ENCODE measurements at places on chromosomes 11 and 22. TPM values are rescaled to one million over a fixed set of nuclear protein-coding genes. Genes with fewer than 3 reads are reported as not detected.

SMIM35 gene
- not detected for total RNA-seq

MS4A6E gene
- total RNA-seq: not detected

UBQLNL gene
- total RNA-seq: 1.0 TPM

CDCA5 gene
- 7.1 TPM for total RNA-seq

AQP11 gene
- total RNA-seq: 6.9 TPM

TUB gene
- total RNA-seq: 12.6 TPM

APOBEC3B gene
- not detected for total RNA-seq

TEX54 gene
- total RNA-seq: not detected

OR52E8 gene
- total RNA-seq: not detected

SAA4 gene
- not detected for total RNA-seq

DNA sequence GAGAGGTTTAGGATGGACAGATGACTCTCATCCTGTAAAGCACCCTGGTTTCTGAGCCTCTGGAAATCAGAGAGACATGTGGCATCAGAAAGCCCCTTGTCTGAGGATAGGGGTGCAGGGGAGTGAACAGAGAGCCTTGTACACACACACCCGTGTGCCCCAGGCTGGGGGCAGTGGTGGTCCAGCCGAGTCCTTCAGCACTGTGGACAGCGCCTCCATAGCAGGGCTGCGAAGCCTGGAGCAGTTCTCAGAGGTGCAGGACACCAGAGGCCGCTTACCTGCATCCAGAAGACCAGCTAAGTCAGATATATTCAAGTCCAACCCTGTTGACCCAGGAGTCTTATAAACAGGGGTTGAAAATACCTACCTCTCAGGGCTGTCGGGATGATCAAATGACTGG is 11.5 kb upstream of the IGSF9B start:
- DNase-seq: no peak

DNA sequence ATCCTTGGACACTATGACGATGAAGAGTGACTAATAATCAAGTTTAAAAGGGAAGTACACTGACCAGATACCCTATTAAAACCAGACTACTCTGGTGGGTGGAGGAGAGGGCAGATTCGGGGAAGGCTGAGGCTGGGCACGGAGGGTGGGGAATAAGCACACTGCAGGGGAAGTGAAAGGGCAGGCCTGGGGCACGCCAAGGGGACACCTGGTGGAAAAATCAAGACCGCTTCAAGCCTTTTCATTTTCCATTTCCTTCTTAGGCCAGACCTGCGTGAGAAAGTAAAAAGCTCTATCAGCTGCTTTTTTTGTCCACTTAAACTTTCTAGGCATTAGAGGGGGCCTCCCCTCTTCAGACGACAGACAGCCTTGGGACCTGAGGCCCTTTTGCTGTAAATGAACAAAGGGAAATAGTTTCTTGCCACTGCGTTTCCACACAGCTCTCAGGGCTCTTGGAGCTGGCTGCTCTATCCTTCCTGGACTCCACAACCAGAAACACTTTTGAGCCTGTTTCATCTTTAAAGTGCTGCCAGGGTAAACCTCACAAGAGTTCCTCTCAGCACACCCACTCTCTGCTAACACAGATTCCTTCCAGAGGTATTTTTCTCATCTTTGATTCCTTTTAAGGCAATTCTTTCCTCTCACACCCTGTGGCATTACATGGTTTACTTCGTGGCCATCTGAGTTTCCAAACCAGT is 25.0 kb upstream of the SERPIND1 start:
- DNase-seq: no peak

- peak; percentile 50 for DNase-seq
Measured at GRCh38 chr22:45612451-45612901, 59.2 kb upstream of the ATXN10 start.

DNA sequence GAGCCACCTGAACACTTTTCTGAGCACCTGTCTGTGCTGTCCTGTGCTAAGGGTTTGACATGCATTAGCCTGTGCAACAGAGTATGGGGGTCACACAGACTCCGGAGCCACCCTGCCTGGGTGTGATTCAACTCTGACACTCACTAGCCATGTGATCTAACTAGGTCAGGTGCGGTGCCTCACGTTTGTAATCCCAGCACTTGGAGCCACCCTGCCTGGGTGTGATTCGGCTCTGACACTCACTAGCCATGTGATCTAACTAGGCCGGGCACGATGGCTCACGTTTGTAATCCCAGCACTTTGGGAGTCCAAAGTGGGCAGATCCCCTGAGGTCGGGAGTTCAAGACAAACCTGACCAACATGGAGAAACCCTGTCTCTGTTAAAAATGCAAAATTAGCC is 11.4 kb downstream of the UBE2L6 start:
- no peak for DNase-seq

DNA sequence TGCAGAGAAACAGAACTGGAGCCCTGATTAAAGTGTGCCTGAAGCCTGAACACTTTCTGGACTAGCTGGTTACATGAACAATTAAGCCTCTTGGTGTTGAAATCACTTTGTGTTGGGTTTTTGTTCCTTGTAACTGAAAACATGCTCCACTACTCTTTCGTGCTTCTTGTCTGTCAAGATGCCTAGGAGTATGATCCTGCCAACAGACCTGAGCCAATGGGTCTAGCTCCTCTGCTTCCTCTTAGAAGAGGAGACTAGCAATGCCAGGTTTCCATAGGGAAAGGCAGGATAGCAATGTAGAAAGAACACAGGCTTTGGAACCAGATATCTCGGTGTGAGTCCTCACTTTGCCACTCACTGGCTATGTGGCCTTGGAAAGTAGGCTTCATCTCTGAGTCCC is 40.3 kb downstream of the IRAG1 start:
- no peak for DNase-seq

DNA sequence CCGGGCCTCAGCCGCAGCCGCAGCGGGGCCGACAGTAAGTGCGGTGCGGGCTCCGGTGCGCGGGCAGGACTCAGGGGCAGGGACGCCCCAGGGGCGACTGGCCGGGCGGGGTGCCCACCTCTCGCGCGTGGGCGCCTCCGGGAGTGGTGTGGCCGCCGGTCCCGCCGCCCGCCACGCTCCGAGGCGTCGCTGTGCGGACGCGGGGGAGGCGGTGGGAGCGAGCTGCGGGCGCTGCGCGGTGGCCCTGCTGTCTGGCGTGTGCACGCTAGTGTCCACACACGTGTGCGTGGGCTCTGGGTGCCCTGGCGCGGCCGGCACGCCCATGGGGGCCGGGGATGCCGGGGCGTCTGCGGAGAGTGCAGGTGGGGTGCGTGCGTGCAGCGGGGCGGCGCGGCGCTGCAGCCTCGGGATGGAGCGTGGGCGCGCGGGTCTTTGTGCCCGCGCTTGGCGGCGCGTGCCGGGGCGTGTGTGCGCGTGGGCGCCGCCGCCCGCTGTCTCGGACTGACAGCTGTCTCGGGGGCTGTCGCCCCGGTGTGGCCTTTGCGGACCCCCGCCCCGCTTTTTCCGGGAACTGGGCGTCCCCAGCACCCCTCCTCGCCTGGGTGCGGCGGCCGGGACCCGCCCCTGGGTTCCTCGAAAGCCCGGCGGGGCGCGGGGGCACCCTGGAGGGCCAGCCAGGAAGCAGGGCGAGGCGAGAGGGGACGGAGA is 804 bp downstream of the KCNK4 start:
- DNase-seq: no peak

- no peak for DNase-seq
Measured at GRCh38 chr11:132744771-132745170, 787.5 kb downstream of the OPCML start.

GRCh38 chr11:1238767-1239595 is 16.1 kb downstream of the MUC5B start:
- no peak for DNase-seq

- DNase-seq: no peak
Measured at GRCh38 chr11:43988040-43988817, 45.8 kb downstream of the C11orf96 start.

- no peak for DNase-seq
Measured at GRCh38 chr11:57453543-57454177, 6.7 kb upstream of the RTN4RL2 start.

DNA sequence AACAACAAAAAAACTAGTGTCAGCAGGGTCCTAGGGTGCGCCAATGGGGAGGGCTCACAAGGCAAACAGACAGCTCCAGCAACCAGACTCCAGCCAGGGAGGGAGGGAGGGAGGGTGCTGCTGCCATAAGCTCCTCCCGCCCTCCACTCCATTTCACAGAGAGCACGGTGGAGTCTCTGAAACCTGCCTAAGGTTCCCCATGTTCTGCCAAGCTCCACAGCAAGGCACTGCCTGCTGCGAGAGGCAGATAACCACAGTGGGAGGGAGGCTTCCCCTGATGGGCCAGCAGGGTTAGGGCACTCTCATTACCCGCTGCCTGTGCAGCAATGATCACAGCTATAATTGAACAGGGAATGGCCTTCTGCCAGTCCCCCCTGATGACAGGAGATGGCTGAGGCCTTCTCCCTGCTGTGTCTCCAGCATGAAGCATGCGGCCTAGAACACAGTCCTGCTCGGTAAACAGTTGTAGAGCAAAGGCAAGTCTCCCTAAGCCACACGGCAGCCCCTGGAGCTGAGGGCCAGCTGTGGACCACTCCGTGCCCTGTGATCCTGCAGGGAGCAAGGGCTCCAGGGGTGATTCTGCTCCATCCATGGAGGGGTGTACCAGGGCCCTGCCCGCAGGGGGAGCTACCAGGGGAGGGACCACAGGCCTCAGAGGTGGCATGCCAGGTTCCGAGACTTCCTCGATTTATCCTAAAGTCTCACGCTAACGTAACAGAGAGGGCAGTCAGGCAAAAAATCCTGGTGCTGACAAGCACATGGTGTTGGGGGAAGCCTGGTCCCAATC is 42.9 kb downstream of the PC start:
- DNase-seq: no peak

- DNase-seq: no peak
Measured at GRCh38 chr22:39643311-39644083, 72.9 kb downstream of the CACNA1I start.

DNA sequence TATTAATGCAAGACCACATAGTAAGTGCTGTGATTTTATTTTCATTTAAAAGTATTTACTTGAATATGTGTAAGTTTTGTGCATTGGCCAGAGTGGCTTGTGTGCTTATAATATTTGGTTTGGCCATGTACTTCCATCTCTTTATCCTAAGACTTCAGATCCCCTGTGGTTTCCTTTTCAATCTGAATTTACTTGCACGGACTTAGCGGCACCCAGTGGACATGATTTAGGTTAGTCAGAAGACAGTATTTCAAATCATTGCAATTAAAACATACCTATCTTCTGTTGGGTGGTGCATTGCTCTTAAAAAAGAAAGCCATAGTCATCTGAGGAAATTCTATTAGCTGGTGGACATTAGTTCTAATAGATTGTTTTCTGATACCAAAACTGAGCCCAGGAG is 30.7 kb downstream of the PIWIL4 start:
- no peak for DNase-seq

DNA sequence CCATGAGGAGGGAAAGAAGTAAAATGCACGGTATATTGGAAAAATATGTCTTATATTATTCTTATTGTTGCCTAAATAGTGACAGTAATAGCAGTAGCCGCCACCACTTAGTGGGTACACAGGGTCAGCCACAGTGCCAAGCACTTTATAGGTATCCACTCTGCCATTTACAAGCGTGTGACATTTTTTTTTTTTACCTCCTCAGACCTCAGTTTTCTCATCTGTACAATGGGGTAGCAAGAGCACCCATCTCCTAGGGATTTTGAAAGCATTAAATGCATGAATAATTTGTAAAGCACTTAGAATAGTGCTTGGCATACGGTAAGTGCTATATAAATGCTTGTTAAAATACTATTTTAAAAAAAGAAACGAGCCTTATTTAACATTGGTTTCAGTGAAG is 8.9 kb downstream of the RTN4RL2 start:
- no peak for DNase-seq

Measured in uterus (tissue), 4 donors.